ENCODE measurements at places on chromosomes 6 and 20. TPM values are rescaled to one million over a fixed set of nuclear protein-coding genes. Genes with fewer than 3 reads are reported as not detected.

Gene VWA7
- 0.74 TPM for total RNA-seq

Gene SLC26A8
- not detected for total RNA-seq

DNA sequence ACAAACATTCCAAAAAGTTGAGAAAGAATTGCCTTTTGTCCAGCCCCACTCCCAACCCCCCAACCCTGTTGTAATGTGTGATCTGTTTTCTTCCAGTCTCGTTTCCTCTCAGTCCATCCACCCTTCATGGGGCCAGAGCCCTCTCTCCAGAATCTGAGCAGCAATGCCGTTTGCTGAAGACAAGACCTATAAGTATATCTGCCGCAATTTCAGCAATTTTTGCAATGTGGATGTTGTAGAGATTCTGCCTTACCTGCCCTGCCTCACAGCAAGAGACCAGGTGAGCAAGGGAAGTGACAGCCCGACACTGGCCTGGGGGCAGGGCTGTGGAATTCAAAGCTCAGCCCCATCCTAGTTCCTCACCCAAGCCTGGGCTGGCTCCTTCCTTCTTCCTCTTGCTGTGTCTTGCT is 7.8 kb downstream of the MAVS start:
- no peak for DNase-seq

Gene WFDC10B
- not detected for total RNA-seq

- no peak for DNase-seq
These were observed 499.6 kb upstream of the SULF2 start for GRCh38 chr20:48284837-48285236.

DNA sequence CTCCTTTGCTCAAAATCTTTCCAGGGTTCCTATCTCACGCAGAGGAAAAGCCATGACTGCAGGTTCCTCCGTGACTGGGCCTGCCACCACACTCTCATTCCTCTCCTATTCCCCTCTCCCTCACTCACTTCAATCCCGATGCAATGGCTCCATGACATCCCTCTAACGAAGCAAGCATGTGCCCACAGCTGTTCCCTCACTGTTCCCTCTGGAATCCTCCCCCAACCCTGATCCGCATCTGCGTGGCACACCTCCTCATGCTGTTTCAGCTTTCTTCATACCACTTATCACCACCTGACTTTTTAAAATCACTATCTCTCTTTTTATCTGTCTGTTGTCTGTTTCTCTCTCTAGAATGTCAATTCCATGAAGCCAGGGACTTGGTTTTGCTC is 25.5 kb downstream of the ANGPT4 start:
- no peak for DNase-seq

Gene UQCC2
- total RNA-seq, result 16.2 TPM

DNA sequence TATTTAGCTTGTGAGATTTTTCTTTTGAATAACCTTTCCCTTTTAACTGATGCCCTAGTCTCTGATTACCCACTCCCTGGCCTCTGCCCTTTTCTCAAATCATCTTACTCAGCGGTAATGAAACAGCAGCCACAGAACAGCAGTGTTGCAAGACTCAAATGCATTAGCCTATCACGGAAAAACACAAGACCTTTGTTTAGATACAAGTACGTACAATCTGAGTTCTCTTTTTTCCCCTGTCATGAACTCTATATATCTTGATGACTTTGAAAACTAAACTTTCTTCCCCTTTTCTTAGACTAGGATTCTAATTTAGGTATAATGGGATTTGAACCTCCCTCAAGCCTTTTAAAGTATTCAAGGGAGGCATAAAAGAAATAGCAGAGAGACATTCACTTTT is 1034.9 kb downstream of the EYS start:
- DNase-seq, result no peak

- no peak for DNase-seq
These were observed 16.3 kb downstream of the RIN2 start for GRCh38 chr20:19774135-19774933.

DNA sequence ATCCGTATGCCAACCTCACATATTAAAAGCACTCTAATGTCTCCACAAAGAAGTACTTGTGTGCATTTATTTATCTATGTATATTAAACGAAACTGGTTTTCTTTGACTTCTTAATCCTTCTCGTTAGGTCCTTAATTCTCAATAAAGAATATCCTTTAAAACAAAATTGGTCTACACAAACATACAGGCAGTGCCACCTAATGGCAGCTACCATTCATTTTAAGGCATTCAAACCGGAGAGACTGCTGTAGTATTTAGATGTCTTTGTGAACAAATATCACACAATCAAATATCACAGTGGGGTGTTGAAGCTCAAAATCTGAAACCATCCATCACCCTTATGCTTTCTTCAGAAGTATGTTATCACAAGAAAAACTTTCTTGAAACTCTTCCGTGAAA is 96.6 kb upstream of the IRAK1BP1 start:
- DNase-seq, result no peak

DNA sequence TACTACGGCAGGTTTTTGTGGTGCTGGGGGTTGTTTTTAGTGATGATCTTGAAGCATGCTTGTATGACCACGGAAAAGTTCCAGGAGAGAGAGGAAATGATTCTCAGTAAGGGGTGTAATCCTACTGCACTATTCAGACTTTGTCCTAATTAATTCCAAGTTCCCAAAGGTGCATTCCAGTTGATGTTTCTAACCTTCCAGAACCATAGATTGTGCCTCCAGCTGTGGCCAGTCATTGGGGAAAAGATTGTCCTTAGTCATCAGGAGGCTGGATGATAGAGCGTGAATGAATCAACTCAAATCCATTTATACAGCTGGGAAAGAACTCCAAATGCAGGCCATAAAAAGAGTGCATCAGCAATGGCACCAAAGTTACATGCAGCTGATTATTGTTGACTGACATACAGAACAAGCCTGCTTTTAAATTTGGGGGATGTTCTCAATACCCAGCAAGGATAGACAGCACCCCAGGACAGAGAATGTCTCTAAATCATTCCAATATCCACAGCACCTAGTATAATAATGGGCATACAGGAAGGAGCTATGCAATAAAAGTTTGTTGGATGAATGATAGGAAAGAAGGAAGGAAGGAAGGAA is 27.8 kb upstream of the PKHD1 start:
- DNase-seq, result no peak

Gene SSTR4
- not detected for total RNA-seq

GRCh38 chr6:32415521-32416019 is 8.6 kb upstream of the BTNL2 start:
- no peak for DNase-seq

Gene SIRPD
- not detected for total RNA-seq

DNA sequence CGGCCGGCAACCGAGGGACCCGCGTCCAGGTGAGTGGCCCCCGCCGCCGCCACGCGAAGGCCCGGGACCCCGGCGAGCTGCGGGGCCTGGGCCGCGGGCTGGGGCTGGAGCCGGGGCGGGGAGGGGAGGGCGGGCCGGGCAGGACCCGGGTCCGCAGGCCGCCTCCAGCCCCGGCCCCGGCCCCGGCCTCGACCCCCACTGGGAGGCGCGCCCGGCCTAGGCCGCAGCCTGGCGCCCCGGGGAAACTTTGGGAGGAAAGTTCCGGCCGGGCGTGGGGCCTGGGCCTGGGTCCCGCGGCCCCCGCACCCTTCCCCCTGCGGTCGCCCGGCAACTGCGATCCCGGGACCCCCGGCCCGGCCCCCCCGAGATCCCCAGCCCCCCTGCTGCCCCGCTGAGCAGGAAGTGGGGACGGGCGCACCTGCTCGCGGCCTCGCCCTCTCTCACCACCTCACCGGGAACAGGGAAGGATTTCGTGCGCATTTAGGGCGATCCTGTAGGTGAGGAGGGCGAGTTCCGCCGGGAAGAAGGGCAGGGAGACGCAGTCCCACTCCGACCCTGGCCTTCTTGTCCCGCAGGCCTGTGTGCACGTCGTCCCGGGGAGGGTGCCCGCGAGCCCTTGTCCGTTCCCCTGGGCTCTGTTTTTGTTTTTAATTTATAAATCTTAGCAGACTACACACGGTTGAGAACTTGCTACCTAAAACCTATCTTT is 402 bp downstream of the OSBPL2 start:
- no peak for DNase-seq

Gene SOBP
- total RNA-seq, result 13.3 TPM

DNA sequence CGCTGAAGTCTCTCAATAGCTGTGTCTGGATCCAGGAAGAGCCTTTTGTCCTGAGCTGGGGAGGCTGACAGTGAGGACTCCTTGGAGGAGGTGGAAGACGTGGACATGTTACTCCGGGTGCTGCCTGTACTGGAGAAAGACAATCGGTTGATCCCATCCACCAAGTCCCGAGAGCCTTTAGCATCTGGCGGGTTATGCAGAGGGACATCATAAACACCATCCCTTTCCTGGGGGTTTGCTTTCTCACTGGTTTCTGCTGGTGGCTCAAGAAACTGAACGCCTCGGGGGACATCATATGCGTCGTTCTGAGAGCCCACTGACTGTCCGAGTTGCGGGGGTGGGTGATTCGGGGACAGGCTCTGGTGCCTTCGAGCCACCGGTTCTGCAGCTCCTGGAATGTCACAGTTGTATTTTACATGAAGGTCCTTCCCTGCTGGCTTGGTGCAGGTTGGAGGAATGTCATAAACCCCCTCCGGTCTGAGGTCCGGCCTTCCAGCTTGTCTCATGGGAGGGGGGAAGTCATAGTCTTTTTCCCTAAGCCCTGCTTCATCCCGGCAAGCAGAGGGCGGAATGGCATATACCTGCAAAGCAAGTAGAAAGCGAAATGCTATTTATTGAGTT is 41.7 kb downstream of the NEDD9 start:
- DNase-seq, result no peak
